ENCODE measurements at places on chromosomes 7 and 10.

DNA sequence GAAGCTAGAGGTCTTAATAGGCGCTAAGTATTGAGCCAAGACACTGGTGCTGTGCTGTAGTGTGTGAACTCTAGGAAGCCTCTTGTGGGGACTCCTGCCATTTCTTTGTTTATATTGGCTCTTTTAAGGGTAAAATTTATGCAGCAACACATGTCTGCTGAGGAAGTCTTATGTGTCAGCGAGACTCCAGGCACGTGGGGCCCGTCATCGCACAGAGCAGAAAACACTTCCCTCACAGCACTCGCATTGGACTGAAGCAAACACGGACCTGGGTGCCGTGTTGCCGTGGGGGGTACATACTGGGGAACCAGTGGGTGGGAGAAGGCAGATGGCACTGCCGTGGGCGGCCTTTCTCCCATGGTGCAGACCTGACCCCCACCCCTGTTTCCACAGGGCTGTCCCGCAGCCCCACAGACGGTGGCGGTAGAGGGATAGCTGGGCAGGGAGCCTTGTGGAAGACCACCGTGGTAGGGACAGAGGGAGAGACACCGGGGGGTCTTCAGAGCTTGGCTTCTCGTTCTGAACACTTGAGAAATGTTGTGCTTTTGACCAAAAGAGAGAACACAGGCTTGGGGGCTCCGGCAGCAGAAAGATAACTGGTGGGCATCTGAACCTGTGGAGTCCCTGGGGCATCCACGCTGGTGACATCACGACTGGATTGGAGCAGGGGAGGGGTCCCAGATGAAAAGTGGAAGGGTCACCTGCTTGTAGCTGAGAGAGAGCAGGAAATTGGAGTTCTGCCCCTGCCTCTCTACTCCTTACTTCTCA, 284.7 kb upstream of the SHH start:
- DNase-seq, result no peak

GRCh38 chr7:141544831-141545230, 6.4 kb upstream of the AGK start:
- DNase-seq, result no peak

- DNase-seq, result no peak
Measured at GRCh38 chr10:70378122-70378521, 4.3 kb downstream of the LRRC20 start.

DNA sequence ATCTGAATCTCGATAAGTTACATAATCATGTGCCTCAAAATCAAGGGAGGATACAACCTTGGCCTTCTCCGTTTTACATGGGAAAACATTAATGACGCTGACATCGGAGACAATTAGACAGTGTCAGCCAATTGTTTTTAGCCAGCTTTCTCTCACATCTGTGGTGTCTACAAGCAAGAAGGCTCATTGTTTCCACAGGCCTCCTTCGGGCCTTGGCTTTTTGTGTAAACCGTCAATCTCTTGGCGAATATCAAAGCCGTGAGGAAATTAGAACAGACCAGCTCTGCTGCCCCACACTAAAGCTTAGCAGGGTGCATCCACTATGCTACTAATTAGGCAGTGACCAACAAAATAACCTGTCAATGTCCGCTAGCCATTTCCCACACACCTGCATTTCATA, 43.2 kb downstream of the VAX1 start:
- DNase-seq, result no peak

- DNase-seq, result peak; percentile 88
Measured at GRCh38 chr10:6473901-6474370, 106.1 kb downstream of the PRKCQ start.

DNA sequence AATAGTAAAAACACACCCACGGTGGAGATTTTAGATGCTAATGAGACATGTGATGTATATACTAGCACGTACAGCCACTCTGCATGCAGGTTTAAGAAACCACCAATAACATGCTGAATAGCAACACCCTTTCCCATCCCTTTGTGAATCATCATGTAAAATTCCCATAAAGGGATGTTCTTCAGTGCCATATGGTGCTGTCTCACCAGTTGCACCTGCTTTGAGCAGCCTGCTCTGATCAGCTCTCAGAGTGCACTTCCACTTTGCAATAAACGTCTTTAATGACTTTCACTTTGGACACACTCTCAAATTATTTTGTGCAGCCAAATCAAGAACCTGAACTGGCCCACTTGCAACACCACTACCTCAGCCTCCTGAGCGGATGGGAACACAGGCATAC, 615.0 kb downstream of the ANKRD7 start:
- DNase-seq, result no peak

GRCh38 chr10:128055061-128055868, 71.0 kb downstream of the MKI67 start:
- no peak for DNase-seq

DNA sequence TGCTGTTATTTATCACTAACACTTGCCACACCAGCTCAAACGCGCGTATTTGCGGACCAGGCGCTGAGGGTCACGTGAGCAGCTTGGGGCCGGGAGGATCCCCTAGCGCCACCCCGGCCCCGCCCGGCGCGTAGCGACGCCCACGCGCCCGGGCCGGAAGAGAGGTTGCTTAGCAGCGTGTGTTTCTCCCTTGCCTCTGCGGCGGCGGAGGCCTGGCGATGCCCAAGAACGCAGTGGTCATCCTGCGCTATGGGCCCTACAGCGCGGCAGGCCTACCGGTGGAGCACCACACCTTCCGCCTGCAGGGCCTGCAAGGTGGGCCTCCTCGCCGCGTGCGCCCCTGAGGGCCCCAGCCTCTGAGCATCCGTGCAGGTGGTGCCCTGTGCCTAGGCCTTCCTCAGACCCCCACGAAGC, at the start of gene C10orf53:
Gene C10orf53 (plus strand): TSS at position 172 of the 414 bp plus-strand sequence. CDS start 47 bp downstream, at position 219.
- peak; percentile 53 for DNase-seq

DNA sequence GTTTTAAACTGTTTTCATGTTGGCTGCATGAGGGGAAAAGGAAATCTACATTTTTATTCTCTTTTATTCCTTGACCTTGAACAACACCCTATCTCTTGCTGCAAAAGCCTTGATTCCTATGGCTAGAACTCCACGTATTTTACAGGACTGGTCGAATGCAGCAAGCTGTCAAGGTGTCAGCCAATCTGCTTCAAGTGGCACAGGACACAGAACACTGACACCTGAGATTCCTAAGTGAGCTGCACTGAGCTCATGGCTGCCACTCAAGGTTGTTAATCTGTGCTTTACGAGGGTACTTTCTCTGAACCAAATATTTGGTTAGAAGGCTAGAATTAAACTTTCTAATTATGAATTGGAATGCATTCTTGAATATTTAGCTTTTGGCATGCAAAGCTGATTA, 349.7 kb upstream of the COBL start:
- no peak for DNase-seq

DNA sequence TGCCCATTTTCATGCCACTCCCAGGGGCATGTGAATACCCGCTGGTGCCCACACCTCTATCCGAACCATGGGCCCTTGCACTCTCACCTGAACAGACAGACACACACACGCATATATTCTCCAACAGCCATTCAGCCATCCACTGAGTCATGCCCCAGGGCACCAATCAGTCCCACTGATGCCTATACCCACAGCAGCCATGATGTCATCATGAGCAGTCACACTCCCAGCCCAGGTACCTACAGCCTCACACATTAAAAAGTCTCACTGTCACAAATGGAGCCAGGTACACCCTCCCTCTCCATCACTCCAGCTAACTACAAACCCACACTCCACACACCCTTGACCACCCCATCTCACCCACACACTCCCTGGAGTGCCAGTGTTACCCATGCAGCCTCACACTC, 12.2 kb downstream of the VSIR start:
- DNase-seq, result no peak

GRCh38 chr7:129803546-129804081, 149.1 kb downstream of the UBE2H start:
- no peak for DNase-seq

DNA sequence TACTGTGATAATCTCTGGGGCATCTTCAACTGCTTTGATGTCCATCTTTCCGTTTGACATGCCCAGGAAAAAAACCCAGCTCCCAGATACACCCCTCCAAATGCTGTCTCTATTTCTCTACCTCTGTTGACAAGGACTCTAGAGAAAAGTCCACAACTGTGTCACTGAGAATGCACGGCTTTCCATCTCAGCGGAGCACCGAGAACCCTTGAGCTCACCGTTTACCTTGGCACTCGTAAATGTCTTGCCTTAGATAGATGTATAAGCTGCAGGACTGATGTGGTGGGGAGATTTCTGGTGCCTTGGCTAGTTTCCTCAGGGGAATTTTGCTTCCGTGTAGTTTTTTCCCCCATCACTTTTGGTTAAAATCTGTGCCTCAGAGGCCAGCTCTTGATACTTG, 7.4 kb upstream of the MAPK8 start:
- DNase-seq, result no peak

DNA sequence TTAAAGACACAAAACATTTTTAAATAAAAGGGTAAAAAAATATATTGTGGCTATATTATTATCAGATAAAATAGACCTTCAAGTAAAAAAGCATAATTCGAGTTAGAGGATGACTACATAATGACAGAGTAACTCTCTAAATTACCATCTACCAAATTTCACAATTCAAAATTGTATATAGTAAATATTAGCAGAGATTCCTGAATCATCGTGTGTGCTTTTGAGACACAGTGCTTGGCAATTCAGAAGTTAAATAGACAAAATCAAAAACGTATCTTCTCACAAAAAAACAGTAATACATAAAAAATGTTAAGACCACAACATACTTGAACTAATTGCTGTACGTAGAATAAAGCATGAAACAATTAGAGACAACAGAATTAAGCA, 110.4 kb downstream of the AHR start:
- no peak for DNase-seq

GRCh38 chr10:47020471-47020870, 109.2 kb downstream of the PTPN20 start:
- DNase-seq, result peak; percentile 83

GRCh38 chr7:132732321-132732865, 156.1 kb upstream of the PLXNA4 start:
- DNase-seq, result no peak

- DNase-seq, result no peak
Measured at GRCh38 chr10:28798428-28798955, 121.2 kb downstream of the BAMBI start.

- no peak for DNase-seq
Measured at GRCh38 chr10:13844651-13845050, 257.9 kb downstream of the PRPF18 start.

GRCh38 chr10:89160339-89160738, 46.8 kb downstream of the CH25H start:
- no peak for DNase-seq

DNA sequence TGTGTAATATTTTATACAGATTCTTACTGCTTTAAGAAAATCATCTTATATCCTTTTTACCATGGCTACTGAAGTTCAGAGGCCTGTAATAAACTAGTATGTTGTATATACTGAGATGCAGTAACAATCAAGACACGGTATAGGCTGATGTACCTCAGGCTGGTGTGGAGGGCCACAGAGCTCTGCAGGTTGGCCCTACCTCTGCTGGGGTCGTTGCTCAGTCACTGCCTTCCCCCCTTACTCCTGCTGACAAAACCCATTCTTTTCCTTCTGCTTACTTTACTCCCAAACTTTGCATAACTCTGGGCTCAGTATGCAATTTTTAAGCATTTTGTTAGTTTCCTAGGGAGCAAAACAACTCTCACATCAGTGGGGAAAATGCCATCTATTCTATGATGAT, 200.1 kb upstream of the FOXP2 start:
- DNase-seq, result no peak

DNA sequence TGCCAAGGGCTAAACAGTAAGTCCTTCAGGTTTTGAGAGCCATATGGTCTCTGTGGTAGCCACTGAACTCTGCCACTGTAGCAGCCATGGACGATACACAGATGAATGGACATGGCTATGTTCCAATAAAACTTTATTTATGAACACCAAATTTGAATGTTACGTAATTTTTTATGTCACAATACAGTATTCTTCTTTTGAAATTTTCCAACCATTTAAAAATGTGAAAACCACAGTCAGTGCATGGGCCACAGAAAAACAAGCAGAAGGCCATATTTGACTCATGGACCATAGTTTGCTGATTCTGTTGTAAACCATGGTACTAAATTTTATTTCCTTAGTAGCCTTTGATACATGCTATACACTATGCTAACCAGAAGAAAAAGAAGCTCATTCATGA, 361.8 kb downstream of the MAGI2 start:
- DNase-seq, result no peak

- no peak for DNase-seq
Measured at GRCh38 chr7:116787881-116788280, 74.5 kb upstream of the CAPZA2 start.

DNA sequence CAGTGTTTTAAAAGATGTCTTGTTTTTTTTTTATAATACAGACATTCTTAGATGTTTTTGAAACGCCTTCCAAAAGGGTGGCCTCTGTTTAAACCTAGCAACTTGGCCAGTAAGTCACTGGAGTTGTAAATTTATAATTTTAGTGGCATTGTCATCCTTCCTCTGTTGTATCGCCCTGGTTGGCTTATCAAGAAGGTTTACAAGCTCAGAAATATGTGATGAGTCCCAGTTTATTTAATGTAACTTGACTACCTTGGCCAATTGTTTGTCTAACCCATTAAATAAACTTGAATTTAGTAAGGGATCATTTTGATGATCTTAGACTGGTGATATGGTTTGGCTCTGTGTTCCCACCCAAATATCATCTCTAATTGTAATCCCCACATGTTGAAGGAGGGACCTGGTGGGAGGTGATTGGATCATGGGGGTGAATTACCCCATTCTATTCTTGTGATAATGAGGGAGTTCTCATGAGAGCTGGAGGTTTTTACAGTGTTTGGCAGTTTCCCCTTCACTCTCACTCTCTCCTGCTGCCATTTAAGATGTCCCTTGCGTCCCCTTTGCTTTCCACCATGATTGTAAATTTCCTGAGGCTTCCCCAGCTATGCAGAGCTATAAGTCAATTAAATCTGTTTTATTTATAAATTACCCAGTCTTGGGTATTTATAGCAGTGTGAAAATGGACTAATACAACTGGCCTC, 13.4 kb upstream of the NT5C3A start:
- no peak for DNase-seq

GRCh38 chr10:120069700-120070099, 177.2 kb downstream of the SEC23IP start:
- DNase-seq, result no peak

DNA sequence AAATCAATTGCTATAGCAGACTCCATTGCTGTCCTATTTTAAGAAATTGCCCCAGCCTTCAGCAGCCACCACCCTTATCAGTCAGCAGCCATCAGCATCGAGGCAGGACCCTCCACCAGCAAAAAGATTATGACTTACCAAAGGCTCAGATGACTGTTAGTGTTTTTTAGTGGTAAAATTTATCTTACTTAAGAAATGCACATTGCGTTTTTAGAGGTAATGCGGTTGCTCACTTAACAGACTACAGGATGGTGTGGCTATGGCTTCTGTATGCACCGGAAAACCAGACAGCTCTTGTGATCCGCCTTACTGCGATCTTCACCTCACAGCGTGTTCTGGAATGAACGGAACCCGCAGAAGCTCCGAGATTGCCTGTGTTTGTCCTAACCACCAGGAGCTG, 58.1 kb downstream of the WDR37 start:
- no peak for DNase-seq
